ENCODE measurements at places on chromosomes 2 and 18. TPM values are rescaled to one million over a fixed set of nuclear protein-coding genes. Genes with fewer than 3 reads are reported as not detected.

DIPK1C gene
- total RNA-seq, result not detected

DNA sequence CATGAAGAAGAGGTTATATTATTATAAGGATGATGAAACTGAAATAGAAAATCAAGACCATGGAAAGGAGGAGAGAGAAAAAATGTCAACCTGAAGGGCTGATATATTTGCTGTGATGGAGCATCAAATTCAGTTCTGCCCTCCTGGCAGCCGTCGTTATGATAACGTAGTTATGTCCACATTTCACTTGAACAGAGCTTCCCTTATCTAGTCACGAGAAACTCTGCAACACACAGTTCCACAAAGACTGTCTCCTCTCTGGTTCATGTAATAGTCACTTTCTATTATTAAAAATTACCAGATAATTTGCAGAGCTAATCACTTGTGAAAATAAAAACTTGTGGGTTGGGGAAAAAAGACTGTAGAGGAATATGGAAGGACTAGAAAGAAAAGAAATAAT lies 19.5 kb upstream of the RBMS1 start:
- no peak for ATAC-seq

DNA sequence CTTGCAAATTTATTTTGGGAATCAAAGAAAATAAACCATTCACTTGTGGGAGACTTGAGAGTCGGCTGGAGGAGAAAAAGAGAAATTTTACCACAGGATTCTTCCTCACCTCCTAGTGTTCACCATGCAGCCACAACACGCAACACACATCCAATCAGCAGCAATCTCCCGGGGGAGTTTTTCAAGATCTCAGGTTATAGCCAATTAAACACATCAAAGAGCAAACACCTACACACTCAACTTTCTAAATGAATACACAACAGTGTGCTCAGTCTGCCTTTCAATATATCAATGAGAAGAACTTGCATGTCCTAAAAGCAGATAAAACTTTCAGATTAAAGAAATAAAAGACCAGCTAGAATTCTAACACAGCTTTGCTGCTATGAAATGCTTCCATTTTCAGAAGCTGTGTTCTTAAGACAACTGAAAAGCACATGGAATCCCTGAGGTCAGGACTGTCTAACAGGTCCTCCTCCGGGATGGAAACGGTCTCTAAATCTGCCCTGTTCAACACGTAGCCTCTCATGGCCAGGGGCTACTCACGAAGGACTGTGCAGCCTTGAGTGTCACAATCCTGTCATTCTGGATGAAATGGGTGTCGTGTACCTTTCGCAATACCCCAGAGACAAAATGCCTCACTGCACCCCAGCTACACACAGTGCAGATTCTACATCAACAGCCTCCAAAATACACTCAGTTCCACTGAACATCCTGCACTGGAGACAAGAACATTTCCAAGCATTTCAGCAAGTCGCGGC lies 84.2 kb downstream of the ZNF516 start:
- no peak for ATAC-seq

DNA sequence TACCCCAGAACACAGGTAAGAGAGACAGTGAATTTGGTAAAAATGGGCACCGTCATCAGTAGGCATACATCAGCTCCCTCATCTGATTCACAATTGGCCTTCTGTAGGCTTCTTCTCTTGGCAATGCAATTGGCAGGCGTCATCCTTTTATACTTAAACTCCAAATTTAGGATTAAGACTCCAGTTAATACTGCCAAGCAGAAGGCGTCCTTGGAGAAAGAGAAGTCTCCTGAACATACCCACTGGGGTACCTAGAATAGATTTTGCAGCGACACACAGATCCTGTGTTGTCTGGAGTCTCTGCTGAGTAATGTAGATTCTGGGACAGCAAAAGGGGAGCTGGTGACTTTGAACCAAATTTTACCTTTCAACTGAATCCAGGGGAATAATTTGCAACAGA lies 592 bp upstream of the METAP1D start:
- no peak for ATAC-seq

DNA sequence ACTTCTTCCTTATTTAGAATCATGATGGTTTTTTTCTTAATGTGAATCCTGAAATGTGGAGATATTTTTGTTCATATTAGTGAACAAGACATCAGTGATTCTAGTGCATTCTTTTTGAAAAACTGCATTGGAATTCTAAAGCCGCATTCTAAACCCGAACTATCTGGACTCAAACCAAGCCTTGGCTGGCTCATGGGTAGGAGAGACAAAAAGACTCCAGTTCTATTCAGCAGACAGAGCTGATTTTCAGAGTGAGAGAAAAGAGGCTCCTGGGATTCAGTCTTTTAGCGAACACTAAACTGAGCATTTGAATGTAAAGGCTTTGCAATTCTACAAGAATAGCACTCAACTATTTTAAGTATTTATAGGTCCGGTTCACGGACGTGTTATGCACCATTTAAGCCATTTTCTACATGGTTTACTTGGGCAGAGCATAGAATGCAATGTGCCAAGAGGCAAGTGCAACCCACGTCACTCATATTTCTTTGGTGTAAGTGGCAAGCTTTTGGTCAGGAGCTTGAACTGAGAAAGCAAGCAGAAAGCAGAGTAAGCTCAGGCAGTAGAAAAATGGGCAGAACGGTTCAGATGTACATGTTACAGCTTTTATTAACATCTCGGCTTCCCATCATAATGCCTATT lies 227.3 kb upstream of the RAB12 start:
- no peak for ATAC-seq

DNA sequence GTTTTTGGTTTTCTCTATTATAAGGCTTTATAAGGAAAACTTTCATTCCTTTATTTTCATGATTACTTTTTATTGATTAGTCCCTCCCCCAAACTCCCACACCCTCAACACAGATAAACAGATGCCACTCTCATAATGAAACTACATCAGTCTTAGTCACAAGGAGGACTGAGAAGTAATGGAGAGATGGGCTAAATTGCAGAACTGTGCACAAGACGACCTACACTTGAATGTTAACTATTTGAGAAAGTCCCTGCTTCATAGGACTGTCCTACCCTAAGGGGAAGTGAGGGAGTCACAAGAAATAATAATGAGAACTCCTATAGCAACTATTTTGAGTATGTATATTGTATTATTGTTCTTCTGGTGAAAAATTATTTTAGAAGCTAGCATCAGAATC lies 360.8 kb downstream of the RBM43 start:
- ATAC-seq, result no peak
